ENCODE measurements at places on chromosomes 2 and 18. TPM values are rescaled to one million over a fixed set of nuclear protein-coding genes. Genes with fewer than 3 reads are reported as not detected.

The LRRC30 gene
- total RNA-seq = not detected

The SH2D6 gene
- total RNA-seq = not detected

The CCDC178 gene
- total RNA-seq = not detected

DNA sequence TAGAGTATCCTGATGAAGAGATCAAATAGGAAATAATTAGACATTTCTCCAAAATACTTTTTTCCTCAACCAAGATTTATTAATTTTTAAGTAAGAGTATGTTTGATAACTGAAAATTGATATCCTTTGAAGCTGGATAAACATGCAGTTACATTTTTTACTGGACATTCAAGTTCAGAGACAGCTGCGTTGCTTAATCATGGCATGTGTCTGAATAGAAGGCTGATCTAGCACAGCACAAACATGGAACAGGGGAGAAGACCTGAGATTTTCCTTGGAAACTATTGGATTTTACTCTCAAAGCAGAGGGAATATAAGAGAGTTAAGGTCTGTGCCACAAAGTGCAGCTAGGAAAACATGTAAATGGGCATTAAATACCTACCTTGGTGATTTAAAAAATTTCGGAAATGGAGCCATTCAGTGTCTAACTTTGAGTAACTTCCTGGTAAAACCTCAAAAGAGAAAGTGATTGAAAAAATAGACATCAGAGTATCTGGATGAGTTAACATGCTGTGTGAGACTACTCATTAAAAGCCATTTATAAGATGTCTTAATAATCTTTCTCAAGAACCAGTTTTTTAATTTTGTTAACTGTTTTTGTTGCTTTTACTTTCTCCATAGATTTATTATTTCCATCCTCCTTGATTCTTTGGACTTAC, 31.8 kb downstream of the CRIM1 start:
- DNase-seq = no peak

The CAMKMT gene
- total RNA-seq = 19.0 TPM

DNA sequence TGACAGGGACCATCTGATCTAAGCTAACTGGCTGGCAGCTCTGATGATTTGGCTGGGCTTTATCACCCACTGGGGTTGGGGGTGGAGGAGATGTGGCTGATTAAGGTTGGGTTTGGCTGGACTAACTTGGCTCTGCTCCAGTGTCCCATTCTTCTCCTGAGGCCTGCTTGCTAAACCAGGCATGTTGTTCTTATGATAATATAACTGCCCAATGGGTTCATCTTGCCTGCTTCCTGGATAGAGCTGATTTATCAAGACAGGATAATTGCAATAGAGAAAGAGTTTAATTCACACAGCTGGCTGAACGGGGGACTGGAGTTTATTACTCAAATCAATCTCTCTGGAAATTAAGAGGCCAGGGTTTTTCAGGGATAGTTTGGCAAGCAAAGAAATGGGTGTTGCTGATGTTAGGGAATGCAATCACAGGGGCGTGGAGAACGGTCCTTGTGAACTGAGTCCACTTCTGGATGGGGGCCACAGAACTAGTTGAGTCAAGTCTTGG, 150.4 kb downstream of the PTH2R start:
- DNase-seq = no peak

- no peak for DNase-seq
These were observed 45.6 kb upstream of the NRP2 start for GRCh38 chr2:205636549-205637319.

GRCh38 chr2:1974397-1974796, 230.1 kb upstream of the PXDN start:
- no peak for DNase-seq

DNA sequence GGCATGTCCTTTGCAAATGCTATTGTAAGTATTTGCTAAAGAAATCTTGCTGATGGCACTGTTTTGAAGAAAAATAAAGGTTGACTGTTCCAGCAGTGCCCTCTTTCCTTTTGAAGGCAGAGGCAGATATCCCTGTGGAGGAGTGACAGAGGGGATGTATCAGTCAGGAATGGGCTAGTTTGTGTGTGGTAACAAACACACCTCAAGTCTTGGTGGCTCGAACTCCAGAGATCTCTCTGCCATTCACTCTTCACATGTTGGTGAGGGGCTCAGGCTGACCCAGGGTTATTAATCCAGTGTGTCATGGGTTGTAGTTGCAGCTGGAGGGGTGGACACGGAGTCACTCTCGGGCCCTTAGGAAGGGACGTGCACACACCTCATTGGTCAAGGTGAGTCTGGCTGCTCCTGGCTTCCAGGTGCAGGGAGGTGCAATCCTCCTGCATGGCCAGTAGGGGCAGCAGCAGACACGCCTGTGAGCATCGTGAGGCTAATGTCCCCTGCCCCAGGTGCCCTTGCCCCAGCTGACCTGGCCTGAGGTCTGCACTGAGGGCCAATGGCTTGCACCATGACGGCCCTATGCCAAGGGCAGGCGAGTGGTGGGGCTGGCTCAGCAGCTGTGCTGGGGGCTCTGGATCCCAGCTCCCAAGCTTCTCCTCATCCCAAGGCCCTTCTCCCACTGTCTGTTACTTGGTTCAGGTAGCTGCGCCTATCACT, 146.5 kb downstream of the ASB1 start:
- DNase-seq = no peak

DNA sequence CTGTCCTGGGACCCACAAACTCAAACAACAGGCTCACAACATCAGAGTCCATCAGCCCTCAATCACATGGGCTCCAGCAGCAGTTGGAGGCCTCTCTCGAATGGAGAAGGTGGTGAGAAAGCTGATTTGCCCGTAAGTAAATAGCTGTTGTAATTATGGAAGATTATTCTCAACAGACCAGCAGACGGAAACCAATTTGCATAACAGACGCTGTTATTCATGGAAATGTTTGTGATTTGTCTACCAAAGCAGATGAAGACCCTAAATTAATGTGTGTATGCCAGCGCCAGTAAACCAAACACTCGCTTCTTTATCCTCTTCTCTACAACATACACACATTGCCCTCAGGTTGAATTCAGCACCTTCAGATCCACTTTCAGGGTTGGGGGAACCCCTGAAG, 23.4 kb upstream of the GALNT14 start:
- DNase-seq = no peak
